ENCODE measurements at places on chromosomes 12 and 14.

DNA sequence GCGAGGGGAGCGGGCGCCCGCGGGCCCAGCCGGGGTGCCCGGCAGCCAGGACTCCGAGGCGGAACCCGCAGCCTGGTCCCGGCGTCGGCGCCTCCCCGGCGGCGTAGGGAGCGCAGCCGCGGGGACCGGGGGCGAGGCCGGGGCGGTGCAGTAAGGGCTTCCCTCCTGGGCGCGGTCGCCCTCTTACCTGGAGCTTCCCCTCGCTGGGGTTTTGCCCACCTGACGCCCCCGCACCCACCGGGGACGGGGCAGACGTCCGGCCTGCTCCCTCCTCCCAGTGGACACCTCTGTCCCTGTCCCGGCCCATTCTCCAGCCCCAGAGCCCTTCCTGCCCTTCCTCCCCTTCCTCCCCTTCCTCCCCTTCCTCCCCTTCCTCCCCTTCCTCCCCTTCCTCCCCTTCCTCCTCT, 413 bp upstream of the TUBA1C start:
- DNase-seq: no peak

GRCh38 chr14:92185559-92185958, 63.8 kb downstream of the CPSF2 start:
- DNase-seq: no peak

DNA sequence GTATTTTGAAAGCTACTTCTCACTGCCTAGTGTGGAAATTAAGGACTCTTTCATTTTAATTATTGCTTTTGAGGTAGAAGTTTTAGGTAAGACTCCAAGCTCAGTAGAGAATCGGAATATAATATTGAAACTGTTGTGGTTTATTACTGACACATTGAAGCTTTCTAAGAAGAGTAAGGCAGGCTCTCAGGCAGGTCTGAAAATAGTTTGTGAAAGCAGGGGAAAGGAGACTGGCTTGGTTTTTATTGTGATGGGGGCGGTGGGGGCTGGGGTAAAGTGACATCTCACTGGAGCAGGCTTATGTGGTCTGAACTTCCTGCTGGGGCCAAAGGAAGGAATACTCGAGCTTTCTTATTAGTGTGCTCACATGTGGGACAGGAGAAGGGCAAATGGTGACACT, 79.5 kb downstream of the OTOGL start:
- no peak for DNase-seq

DNA sequence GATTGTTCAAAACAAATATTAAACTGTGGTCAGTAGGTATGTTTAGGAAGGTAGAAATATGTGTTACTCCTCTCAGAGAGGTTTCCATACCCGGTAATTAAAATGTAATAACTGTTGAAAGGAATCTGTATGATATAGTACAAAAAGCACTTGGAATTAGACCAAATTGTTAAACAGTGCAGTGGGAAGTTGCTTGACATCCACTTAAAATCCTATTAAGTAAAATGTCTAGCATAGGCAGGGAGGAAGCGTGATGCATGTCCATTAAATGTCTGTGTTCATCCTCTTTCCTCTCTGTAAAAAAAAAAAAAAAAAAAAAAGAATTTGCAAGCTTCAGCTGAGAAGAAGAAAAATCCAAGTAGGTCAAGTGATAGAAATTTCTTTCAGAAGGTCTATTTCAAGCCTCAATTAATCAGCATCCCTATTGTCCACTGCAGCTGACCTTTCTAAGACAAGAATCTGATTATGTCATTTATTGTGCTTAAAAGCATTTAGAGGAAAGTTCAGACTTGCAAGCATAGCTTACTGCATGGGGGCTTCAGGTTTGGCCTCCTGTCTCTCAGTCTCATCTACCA, 265.6 kb upstream of the RGS6 start:
- DNase-seq: no peak

DNA sequence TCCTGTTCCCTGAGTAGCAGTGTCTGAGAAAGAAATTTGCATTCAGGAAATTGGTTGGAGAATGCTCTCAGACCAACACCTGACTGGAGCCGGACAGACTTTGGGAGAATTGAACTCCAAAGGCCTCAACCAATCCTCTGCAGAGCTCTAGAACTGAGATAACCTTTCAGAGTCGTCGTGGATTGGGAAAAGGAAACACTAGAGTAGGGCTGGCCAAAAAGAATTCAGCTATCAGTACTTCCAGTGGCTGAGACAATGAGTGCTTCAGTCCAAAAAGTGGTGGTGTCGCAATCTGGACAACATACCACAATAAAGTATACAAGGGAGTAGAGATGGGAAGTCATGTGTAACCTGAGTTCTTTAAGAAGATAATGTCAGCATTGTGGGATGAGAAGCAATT, 377.1 kb downstream of the SLC16A7 start:
- no peak for DNase-seq

DNA sequence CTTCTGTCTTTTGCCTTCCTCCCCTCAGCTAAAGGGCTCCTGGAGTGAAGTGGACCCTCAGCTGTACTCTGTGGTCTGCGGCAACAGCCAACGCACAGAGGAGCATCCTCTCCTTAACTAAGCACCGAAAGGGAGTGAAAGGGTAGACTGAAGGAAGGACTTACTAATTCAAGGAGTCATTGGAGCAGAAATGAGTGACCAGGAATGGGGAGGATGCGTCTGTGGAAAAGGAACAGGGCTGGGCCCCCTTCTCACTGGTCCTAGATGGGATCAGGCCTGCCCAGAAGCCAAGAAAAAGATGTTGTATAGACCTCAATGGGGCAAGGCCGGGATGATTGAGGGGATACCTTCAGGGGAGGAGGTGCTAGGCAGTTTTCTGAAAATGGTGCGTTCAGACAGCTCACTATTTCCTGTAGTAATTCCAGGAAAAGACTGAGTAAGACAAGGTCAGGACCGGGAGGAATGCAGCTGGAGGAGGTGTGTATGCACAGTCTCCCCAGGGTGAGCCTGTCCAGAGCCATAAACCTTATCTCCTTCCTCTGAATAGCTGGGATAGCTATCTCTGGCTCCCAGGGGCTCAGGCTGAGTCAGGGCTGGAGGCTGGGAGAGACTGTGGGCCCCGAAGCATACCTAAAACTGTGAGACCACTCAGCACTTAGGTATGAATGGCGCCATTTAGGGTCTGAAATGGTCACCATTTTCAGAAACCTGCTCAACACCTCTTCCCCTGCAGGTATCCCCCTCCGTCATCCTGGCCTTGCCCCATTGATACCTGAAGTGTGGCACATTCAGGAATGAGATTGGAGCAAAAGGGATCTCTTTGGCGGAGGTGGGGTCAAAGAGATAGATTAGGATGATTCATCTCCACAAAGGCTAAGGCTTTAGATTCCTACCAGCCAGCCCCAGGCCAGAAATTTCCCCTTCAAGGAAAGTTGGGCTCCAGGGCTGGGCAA, 20.2 kb upstream of the KRT8 start:
- DNase-seq: no peak

DNA sequence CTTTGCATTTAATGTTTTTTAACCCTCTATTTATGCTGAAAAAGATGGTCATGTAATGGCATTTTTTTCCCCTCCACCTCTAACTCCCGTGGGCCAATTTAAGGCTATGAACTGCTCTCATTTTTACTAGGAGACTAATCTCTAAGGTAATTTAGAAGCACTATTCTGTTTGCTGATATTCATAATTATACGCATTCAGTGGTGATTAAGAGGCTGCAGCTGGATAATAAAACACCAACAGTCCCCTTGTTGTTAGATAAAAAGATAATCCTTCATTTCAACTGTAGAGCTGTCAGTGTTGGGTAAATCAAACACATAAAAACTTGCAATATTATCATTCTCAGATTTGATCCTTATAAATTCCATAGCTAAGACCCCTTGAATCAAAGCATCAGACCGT, 8.9 kb downstream of the MYO1H start:
- DNase-seq: no peak

GRCh38 chr12:114735680-114736374, 51.9 kb upstream of the TBX3 start:
- no peak for DNase-seq

DNA sequence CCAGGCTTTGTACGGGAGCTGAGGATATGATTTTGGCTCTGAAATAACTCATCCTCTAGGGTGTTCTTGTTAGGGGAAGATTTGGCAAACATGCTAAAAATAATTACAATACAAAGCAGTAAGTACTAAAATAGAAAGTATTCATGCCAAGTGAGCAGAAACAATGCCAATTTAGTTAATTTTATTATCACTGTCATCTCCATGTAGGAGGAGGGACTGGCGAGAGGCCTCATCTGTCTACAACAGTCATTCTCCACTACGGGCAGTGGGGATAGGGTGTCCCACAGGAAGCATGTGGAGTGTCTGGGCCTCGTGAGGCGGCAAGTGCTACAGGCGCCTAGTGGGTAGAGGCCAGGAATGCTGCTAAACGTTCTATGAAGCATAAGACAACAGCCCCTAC, 3.3 kb downstream of the ISM2 start:
- DNase-seq: no peak

GRCh38 chr12:5260591-5261086, 171.3 kb upstream of the NTF3 start:
- no peak for DNase-seq

DNA sequence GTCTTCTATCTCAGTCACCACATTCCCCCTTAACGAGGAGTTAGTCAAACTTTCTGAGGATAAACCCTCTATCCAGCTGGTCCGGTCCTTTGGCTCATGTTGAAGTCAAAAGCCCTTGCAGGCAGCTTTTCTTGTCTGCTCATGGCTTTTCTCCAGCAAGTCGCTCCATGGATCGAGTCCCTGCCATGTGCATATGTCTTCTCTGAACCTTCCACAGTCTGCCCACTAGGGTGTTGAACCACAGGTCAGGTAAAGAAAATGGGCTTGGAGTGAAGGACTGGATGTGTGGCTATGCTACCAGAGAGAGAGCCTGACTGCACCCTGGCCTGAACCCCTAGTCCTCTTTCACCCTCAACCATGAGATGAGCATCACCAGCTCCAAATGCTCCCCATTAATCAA, 22.8 kb downstream of the C14orf132 start:
- no peak for DNase-seq

- DNase-seq: no peak
These were observed 96.2 kb upstream of the MED13L start for GRCh38 chr12:116373572-116374206.

DNA sequence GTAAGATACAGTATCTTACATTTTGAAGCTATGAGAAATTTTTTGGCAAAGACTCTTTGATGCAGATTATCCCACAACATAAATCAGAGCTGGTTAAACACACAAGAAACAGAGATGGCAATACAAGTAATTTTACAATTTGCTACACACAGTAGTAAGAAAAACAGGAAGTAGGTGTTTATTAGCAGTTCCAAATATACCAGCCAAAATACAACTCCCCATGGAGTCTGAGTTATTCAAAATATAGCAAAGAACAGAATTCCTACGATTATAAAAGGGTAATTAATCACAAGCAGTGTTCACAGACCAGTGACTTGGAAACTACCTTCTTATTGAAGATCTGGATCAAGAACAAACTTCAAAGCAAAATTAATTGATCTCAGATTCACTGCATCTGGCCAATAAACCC, 83.9 kb downstream of the BMP4 start:
- no peak for DNase-seq

DNA sequence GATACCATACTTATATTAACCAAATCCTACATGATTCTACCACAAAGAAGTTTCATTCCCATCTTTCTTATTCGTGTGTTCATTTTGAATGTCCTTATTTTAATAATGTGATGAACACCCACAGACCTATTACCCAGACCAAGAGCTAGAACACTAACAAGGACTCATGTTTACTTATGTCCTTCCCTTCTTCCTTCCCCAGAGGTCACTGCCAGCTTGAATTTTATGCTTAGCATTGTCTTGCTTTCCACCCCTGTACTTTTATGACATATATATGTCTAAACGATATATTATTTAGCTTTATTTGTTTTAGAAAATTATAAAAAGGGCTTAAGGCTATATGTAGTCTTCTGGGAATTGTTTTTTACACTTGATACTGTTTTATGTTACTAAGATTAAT, 238.6 kb downstream of the LRIG3 start:
- DNase-seq: no peak

DNA sequence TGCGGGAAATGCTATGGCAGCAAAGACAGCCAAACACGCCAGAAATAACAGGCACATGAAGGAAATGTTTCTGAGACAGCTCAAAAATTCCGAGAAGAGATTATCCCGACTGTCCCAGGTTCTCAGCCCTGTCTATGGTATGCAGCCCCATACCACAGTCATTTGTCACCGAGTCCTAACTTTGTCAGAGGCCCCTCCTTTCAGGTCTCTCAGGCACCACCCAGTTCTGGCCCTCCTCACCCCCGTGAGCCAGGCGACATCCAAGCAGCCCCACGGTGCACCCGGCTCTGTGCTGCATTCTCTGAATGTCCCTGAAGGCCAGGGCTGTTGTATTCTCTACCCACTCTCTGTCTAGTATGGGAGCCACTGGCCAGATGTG, 24.0 kb downstream of the SSH1 start:
- no peak for DNase-seq

DNA sequence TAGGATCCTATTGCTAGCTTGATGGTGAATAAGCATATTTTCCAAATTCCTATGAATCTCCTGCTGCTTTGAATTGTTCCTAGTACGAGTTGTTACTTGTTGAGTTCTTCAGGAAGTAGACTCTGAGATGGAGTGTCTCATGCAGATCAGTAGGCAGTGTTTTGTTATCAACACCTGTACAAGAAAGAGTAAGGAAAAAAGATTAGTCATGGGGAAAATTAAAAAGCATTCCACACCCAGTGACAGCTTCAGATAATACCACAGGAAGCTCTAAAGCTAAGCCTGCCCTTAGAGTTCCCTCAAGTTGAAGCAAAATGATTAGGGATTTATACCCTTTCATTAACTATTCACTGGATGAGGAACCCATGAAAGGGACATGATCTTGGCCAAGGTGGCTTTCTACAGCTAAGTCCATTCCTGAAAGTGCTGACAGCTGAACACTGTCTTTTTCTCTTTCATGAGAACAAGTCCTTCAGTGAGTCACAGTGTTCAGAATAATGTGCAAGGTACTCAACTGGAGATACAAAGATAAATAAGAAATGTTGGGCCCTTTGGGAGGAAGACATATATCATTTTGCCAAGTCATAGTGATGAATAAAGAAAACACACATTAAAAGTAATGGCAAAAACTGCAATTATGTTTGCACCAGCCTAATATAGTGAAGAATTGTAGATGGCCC, 49.1 kb downstream of the CCER1 start:
- no peak for DNase-seq

GRCh38 chr14:59280961-59281360, 92.5 kb downstream of the DAAM1 start:
- DNase-seq: no peak

GRCh38 chr12:82857911-82858533, 171.3 kb downstream of the TMTC2 start:
- DNase-seq: no peak

DNA sequence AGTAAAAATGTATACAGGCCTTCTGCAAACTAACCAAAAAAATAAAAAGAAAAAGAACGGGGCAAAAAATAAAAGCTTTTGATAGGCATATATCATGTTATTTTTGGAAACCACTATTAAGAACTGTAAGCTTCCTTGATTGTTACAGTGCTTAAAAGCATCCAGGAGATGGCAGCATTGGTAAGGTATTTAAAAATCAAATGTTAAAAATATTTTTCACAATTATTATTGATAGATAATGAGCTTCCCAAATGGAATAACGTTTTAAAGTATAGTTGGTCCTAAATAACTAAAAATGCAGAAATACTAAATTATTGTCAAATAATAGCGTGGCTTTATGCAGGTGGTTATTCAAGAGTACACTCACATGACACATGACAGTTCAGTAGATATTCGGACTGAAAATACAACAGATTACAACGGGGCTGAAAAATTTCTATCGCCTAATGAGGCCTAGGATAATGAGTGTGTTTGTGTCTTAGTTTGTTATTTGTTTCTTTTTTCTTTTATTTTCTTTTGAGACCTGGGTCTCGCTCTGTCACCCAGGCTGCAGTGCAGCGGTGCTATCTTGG, 127.2 kb upstream of the ATF7IP start:
- no peak for DNase-seq

GRCh38 chr12:48861111-48861510, 4.6 kb downstream of the RND1 start:
- no peak for DNase-seq

All from DMS153 (cell line).